ENCODE measurements at places on chromosomes 7 and 10. TPM values are rescaled to one million over a fixed set of nuclear protein-coding genes. Genes with fewer than 3 reads are reported as not detected.

CHAT gene
- not detected for total RNA-seq

WDFY4 gene
- 10.1 TPM for total RNA-seq

MMP21 gene
- 0.42 TPM for total RNA-seq

ACTL6B gene
- total RNA-seq: not detected

RP9 gene
- 16.8 TPM for total RNA-seq

PON1 gene
- total RNA-seq: not detected

SDK1 gene
- 0.13 TPM for total RNA-seq

CREB5 gene
- 1.8 TPM for total RNA-seq

RNLS gene
- total RNA-seq: 4.6 TPM

PAPOLB gene
- total RNA-seq: not detected

ZPBP gene
- total RNA-seq: not detected

LEP gene
- not detected for total RNA-seq

WASL gene
- 10.0 TPM for total RNA-seq

PNLIPRP1 gene
- total RNA-seq: not detected

ZNF862 gene
- total RNA-seq: 31.0 TPM

LRMDA gene
- total RNA-seq: not detected

NCF1 gene
- total RNA-seq: 14.6 TPM

ASB10 gene
- not detected for total RNA-seq

CYP26C1 gene
- total RNA-seq: 0.18 TPM

NKX1-2 gene
- not detected for total RNA-seq

FLNC gene
- 0.05 TPM for total RNA-seq

FXYD4 gene
- not detected for total RNA-seq

NANOS1 gene
- total RNA-seq: 0.34 TPM

MEIG1 gene
- total RNA-seq: not detected

SLIT1 gene
- 0.44 TPM for total RNA-seq

MOGAT3 gene
- not detected for total RNA-seq

ADAP1 gene
- total RNA-seq: 6.7 TPM

ANKRD61 gene
- total RNA-seq: not detected

LAMB1 gene
- total RNA-seq: not detected

SPDYE16 gene
- not detected for total RNA-seq

HNRNPH3 gene
- total RNA-seq: 180 TPM

COL17A1 gene
- total RNA-seq: not detected

SFTPD gene
- not detected for total RNA-seq

PARP12 gene
- 138 TPM for total RNA-seq

TMEM236 gene
- total RNA-seq: not detected

SP8 gene
- not detected for total RNA-seq

HOXA11 gene
- not detected for total RNA-seq

ADRB1 gene
- 0.16 TPM for total RNA-seq

CFAP70 gene
- 2.4 TPM for total RNA-seq
